Left hindlimb (tissue), 1 donor: ENCODE measurements at places on chromosomes 16 and 17.

DNA sequence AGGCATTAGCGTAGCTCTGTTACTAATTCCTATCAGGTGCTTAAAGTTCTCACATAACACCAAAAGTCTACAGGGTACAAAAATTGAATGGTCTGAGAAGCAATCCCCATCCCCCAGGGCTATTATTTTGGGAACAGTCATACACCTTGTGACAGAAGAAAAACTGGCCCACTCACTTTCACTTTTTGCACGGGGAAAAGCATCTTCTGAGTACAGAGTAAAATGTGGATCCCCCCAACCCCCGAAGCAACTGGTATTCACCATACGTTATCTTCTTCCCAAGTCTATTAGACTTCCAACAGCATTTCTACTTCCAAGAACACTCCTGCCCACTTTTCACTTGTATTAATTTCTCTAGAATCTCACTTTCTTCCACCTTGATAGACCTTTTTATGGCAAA lies 11.8 kb downstream of the GGA3 start:
- no peak for DNase-seq

GRCh38 chr17:30226878-30227277 lies 8.6 kb downstream of the SLC6A4 start:
- DNase-seq: no peak

DNA sequence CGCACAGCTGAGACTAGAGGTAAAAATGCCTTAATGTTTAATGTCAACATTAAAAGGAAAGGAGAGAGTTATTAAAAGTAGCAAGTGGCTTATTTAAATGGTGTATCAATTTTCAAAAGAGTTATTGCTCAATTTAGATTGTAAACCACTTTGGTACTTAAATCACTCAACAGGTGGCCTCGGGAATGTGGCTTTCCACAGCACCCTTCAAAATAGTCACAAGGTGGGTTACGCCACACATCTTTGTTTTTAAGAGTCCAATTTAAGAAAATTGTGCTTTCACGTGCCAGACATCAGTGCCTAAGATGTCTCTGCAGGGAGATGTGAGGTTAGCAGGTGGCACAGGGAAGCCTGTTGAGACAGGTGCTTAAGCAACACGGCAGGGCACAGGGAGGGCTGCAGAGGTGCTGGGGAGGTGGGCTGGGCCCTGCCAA lies 27.5 kb upstream of the ADCY7 start:
- DNase-seq: no peak

GRCh38 chr16:15460601-15461000 lies 26.2 kb downstream of the BMERB1 start:
- no peak for DNase-seq

- DNase-seq: no peak
Observed at GRCh38 chr16:83799336-83799735, 8.4 kb upstream of the HSBP1 start.

- peak; percentile 84 for DNase-seq
Observed at GRCh38 chr17:76506408-76507345, 5.5 kb upstream of the RHBDF2 start.

- no peak for DNase-seq
Observed at GRCh38 chr16:78727536-78727935, 628.1 kb downstream of the WWOX start.

DNA sequence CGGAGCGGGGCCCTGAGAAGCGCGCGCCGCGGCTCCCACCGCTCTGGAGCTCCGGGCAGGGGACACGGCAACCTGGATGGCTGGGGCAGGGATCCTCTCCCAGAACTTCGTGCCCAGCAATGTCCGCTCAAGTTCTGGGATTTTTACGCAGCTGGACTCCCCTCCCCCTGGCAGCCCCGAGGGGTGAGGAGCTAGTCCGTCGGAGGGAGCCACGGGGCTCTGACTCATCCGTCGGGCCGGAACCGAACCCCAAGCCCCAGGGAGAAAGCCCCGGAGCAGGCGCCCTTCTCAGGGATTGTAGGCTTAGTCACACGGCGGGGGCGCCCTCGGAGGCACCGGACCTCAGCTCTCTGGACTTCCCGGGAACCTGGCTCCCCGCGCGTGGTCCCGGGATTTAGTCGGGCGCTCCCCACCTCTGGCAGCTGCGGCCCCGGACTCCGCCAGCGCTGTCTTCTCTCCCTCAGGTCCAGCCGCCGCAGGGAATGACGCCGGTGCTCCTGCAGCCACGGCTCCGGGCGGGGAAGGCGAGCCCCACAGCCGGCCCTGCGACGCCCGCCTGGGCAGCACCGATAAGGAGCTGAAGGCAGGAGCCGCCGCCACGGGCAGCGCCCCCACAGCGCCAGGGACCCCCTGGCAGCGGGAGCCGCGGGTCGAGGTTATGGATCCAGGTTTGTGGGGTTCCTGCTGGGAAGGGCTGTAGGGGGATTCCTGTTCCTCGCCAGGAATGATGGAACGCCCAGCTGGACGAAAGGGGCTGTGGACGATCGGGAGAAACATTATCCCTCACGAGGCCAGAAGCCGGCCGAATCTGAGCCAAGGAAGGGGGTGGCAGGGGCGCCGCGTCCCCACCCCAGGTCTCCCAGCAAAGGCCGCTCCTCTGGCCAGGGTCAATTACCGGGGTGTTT lies 830 bp downstream of the SPHK1 start:
- no peak for DNase-seq

DNA sequence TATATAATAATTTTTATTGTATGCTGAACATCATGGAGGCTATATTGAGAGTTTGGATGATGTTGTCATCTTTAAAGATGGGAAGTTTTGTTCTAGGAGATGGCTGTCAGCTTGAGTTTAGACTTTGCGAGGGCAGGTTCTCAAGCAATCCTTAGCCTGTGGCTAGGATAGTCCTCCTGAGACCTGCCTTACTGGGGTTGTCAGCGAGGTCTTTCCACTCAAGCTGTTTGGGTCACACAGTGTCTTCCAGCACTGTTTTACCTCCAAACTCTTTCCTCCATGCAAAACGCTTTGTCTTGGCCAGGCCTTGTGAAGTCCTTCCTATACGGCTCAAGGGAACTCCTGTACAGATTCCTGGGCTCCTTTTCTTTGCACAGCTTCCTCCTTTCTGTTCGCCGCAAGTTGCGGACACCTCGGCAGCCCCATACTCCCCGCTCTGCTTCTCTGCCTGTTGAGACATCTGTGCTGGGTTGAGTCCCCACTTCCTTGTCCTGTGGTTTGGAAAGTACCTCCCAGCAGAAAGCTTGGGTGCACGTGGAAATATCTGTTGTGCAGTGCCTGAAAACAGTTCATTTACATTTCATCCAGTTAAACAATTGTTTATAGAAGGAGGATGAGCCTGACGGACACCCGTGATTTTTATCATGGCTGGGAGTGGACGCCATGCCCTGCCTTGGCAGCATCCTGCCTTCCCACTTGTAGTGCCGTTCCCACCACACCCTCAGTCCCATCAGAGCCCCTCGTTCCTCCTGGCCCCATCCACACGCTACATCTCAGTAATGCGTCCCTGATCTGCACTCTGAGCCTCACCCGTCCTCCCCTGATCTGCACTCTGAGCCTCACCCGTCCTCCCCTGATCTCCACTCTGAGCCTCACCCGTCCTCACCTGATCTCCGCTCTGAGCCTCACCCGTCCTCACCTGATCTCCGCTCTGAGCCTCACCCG lies 55.0 kb upstream of the CBFA2T3 start:
- no peak for DNase-seq

- DNase-seq: no peak
Observed at GRCh38 chr17:39625198-39625785, 1.5 kb upstream of the PPP1R1B start.

GRCh38 chr17:17280613-17281549 lies at the start of gene COPS3:
TSS of gene COPS3 (minus strand) at chr17:17281246. CDS start at chr17:17281186, 60 bp downstream.
- peak; percentile 98 for DNase-seq
